ENCODE measurements at places on chromosomes 4 and X.

DNA sequence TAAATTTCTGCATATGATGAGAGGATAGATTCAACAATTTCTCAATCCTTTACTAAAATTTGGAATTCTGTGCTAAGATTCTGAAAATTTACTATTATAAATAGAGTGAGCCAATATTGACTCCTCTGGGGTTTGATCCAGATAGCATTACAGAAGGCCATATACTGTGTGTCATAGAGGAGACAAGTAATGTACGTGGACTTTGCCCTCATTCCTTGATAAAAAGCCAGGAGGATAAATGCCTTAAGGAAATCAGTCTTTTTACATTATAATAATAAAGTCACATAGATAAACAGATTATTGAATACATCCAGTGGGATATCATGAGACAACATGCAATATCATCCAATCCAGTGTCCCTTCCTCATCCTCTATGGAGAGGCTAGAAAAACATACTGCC lies 188.0 kb upstream of the HDX start:
- DNase-seq: no peak

DNA sequence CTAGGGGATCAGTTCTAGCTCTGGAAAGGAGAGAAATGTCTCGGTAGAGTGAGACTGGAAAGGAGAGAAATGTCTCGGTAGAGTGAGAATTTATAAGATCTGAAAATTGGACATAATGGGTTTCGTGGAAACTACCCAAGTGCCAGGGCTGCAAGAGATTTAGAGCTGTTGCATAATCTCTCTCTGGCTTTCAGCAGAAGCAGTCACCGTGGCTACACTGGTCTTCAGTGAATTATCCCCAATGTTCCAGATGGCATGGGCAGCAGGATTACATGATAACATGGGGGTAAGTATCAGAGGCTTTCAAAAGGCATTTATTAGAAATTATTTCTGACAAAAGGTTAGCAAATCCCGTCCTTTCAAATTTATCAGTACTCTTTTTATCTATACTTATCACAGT lies 435.5 kb downstream of the NKX6-1 start:
- no peak for DNase-seq

GRCh38 chr4:80492761-80493160 lies 157.2 kb downstream of the CFAP299 start:
- peak; percentile 12 for DNase-seq

GRCh38 chr4:53680168-53680567 lies 88.9 kb upstream of the LNX1 start:
- DNase-seq: no peak

- no peak for DNase-seq
These were observed 49.4 kb downstream of the EIF4E start for GRCh38 chr4:98879515-98879914.

- no peak for DNase-seq
These were observed 24.8 kb upstream of the CYBB start for GRCh38 chrX:37755025-37755424.

All from activated CD4-positive, alpha-beta T cell treated with anti-CD3 and anti-CD28 coated beads for 1 hour (primary cell).